Epithelial cell of proximal tubule (primary cell): ENCODE measurements at places on chromosomes 7 and 10.

- no peak for DNase-seq
Observed at GRCh38 chr7:132708470-132708869, 132.2 kb upstream of the PLXNA4 start.

DNA sequence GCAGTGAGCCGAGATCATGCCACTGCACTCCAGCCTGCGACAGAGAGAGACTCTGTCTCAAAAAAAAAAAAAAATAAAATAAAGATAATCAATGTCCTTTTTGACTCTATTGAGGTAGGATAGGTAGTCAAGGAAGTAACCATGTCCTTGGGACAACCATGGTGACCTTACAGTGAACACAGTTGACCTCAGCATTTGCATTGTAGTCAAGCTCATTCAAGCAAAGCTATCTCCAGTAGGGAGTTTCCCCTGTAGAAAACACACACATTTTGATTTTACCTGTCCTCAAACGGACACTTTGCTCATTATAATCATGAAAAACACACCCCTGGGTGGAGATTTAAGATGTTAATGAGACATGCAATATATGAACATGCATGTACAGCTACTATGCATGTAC lies 171.7 kb downstream of the KIF20B start:
- no peak for DNase-seq

GRCh38 chr10:10662716-10663408 lies 354.8 kb upstream of the CELF2 start:
- DNase-seq, result no peak

GRCh38 chr10:98365406-98366061 lies 49.4 kb downstream of the PYROXD2 start:
- DNase-seq, result no peak

DNA sequence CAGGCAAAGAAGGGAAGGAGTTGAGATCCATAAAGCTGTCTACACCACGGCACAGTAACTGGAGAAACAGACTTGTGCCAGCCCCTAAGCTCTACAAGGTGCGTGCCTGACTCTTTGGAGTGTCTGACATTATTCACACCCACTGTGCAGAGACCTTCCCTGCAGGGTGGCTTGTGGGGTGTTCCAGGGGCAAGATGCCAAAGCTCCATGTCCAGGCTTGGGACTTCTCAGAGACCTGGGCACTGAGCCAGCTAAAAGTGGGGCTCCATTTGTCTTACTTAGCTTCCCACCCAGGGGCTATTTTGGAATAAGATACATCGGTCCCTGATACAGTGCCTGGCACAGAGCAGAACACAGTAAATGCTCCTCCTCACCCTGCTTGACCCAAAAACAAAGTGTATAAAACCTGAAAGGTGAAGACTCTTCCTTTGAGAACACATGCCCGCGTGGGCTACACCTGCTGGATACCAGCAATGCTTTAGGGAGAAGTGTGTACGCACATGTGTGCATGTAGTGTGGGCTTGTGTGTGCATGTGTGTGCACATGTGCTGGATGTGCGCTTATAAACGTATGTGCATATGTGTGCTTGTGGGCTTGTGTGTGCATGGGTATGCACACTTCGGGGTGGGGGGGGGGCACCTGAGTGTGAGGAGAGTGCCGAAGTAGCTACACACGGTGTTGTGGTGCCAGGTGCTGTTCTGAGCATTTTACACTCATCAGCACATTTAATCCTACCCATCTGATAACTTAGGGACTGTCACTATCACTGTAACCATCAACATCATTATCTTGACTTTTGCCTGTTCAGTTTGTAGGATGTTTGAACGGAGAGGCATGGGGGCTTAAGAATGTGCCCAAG lies 143.0 kb downstream of the ARHGAP22 start:
- no peak for DNase-seq

DNA sequence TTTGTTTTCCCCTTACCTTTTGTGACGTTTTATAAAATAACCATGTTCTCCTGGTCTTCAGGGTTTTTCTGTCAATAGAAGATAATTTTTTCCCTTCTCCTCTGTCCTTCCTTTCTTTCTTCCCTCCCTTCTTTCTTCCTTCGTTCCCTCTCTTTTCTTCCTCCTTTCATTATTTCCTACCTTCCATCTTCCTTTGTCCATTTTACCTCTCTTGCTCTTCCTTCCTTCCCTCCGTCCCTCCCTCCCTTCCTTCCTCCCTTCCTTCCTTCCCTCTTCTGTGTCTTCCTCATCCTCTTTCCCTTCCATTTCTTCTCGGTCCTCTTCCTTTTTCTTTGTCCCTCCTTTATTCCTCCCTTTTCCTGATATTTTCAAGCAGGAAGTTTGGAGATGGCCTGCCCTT lies 128.2 kb downstream of the TEX36 start:
- no peak for DNase-seq

- no peak for DNase-seq
Observed at GRCh38 chr7:3836855-3837254, 535.8 kb downstream of the SDK1 start.

- DNase-seq, result no peak
Observed at GRCh38 chr10:126857178-126857806, 47.9 kb upstream of the DOCK1 start.

DNA sequence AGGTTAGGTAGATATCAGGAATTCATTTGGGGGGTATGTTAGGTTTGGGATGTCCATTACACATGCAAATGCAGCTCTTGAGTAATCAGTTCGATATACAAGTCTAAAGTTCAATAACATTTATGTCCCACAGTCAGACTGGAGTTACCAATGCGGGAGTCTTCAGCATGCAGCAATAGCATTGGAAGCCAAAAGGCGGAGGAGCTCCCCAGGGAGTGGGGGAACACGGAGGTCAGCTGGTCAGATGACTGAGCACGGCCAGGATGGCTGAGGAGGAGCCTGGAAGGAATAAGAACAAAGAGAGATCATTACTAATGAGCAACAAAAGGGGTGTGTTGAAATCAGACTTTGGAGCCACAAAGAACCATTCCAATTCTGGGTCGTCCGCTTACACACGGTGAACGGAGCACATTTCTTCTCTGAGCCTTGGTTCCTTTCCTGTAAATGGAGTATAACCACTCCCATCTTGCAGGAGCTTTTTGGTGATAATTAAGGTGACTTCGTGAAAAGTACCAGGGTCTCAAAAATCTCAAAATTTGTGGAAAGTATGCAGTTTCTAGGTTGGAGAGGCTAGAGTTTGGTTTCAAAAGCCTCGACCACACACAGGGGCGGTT lies 478 bp upstream of the ZNF22 start:
- DNase-seq, result no peak

DNA sequence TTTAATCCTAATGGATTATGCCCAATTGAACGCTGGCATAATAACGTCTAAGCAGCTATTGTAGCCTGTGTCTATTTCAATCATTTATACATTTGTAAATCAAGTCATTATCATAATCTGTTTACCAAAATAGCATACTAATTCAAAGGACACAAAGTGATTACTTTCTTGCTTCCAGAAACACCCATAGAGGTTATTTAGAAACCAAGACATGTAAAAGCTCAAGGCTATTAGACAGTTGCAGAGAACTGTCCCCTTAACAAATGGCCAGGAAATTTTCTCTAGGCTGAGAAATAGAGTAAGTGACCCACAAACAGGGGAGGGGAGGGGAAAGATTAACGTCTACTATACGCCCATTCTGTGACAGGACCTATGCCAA lies 455.7 kb downstream of the PARD3 start:
- no peak for DNase-seq

DNA sequence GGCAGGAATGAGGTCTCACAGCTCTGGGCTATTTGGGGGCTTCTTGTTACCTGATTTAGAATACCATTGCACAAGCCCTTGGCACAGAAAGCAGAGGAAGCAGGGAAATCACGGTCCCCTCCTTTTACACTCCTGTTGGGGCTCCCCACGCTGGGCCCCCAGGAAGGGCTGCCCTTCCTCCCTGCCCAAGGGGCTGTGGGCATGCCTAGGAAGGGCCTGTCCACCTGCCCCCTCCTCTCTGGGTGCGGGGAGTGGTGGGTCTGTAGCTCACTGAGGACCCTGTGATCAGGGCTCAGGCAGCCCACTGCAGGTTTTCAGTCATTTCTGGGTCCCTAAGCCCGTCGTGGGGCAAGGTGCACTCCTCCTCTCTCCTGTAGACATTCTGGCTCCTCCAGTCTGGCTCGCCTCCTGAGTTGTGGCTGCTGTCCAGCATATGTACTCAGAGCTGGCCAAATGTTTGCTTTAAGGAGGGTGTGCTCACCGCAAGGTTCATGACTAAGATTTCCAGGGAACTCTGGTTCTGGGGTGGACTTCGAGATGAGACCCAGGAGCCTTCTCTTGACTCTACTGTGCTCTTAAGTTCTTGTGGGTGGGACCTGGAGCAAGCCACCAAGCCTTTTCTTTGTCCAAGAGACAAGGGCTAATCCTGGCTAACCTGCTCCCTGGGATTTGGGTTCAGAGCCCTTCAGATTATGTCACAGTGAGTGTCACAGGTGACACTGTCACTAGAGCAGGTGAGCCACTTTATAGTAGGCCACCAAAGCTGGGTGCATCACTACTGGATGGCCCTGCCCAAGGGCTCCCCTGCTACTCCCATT lies 56.0 kb downstream of the TACR2 start:
- DNase-seq, result no peak

DNA sequence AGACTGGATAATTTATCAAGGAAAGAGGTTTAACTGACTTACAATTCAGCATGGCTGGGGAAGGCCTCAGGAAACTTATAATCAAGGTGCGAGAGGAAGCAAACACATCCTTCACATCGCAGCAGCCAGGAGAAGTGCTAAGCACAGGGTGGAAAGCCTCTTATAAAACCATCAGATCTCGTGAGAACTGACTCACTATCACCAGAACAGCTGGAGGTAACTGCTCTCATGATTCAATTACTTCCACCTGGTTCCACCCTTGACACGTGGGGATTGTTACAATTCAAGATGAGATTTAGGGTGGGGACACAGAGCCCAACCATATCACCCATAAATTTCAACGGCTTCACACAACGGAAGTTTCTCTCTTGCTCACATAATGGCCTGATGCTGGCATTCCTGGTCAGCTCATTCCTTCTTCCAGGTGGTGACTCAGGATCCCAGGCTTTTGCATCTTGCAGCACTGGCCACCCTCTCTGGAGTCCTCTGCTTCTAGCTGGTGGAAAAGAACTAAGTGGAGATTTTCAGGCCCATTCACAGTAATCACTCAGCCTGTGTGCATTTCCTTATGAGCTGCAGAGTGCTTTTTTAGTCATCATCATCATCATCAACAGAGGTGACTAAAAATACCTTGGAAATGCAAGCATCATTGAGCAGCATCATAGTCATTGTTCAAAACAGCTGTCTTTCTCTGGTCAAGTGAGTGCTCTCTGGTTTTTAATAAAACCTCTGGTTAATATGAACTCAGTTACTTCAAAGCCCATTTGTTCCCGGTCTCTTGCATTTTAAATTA lies 308.1 kb downstream of the SFMBT2 start:
- DNase-seq, result no peak

DNA sequence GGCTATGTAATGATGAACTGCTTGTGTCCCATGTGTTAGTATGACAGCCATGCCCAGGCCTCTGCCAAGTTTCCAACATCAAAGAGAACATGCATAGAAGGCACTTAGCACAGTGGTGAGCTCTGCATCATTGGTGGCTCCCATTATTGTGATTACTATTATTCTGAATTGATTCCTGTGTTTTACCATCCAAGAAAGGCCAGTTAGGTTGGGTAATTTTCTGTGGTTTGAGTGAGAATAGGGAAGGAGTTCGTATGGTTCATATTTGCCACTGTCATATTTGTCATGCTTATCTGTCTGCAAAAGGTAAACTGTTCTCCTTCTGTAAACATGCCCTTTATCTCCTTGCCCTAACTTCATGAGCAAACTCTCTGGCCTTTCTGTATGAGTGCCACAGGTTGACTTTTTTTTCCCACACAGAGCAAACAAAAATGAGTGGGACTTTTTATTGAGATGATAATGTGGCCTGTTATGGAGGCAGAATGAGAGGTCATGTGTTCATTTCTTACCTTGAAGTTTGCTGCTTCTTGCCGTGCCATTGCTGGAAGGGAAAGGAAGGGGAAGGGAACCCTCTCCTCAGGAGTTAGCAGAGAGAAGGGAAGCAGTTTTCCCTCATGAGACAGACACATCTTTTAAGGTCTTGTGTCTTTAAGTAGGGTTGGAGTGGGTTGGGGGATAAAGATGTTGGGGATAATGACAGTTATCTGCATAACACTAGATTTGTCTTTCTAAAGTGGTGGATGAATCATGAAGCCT lies 301.9 kb downstream of the LRMDA start:
- no peak for DNase-seq

DNA sequence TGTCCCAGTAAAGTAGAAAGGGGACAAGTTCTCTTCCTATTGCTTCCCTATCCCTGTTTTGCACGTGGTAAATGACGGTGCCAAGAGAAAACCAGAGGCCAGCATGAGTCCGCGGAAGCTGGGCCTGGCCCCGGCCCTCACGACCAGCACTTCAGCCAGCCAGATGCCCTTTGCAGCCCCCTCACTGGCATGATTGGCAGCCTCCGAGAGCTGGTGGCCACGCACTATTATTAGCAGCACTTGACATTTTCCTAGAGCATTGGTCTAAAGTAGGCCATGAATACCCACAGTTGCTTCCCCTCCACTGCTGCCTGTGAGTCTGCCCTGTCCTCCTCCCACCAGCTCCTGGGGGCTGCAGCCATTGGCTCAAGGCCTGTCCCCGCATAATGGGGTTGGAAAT lies 369.1 kb downstream of the PLXNA4 start:
- no peak for DNase-seq

GRCh38 chr10:72736828-72737220 lies 44.9 kb downstream of the MCU start:
- no peak for DNase-seq

DNA sequence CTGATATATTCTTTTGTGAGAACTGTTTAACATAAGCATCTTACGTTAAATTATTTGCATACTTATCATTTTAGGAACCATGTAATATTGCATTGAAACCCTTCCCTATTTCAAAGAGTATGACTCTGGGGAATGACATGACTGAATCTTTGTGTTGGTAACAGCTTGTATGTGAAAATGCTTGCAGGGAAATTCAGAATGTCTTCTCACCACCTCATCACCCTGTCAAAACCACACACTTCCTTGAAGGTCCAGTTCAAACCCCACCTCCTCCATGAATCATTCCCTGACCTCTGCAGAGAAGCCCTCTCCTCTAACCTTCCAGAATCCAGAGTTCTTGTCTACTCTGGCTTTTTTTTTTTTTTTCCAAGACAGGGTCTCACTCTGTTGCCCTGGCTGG lies 26.3 kb upstream of the NKX2-3 start:
- no peak for DNase-seq

- no peak for DNase-seq
Observed at GRCh38 chr10:48531486-48531885, 73.4 kb downstream of the ARHGAP22 start.

GRCh38 chr7:131031099-131031868 lies 296.4 kb upstream of the MKLN1 start:
- no peak for DNase-seq

DNA sequence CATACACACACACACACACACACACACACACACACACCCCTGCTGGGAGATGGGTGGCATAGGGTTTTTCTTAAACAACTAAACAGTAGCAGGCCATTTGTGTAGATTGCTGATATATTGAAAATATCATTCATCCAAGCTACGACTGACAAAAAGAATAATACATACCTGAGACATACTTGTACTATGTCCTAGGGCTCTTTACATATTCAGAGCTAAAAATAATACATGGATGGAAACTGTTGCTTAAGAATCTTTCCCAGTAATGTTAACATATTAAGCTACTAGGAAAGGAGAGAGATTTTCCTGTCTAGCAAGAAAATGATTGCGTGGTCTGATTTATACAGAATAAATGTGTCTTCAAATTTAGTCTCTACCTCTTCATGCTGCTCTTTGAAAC lies 40.2 kb upstream of the TUBB8 start:
- no peak for DNase-seq
